ENCODE measurements at places on chromosomes 12 and 14. TPM values are rescaled to one million over a fixed set of nuclear protein-coding genes. Genes with fewer than 3 reads are reported as not detected.

The L3HYPDH gene
- 31.4 TPM for total RNA-seq

The ENDOU gene
- total RNA-seq = 1.7 TPM

The PLXNC1 gene
- total RNA-seq = 7.5 TPM

- no peak overlapping the region for H3K27ac ChIP-seq
- no peak overlapping the region for H3K4me3 ChIP-seq
- no peak for DNase-seq
- H3K4me1 ChIP-seq = no peaks in the 10 kb centered on the region
- H3K36me3 ChIP-seq = no peaks in the 10 kb centered on the region
These were observed 49.9 kb downstream of the ALX1 start for GRCh38 chr12:85329913-85330312.

DNA sequence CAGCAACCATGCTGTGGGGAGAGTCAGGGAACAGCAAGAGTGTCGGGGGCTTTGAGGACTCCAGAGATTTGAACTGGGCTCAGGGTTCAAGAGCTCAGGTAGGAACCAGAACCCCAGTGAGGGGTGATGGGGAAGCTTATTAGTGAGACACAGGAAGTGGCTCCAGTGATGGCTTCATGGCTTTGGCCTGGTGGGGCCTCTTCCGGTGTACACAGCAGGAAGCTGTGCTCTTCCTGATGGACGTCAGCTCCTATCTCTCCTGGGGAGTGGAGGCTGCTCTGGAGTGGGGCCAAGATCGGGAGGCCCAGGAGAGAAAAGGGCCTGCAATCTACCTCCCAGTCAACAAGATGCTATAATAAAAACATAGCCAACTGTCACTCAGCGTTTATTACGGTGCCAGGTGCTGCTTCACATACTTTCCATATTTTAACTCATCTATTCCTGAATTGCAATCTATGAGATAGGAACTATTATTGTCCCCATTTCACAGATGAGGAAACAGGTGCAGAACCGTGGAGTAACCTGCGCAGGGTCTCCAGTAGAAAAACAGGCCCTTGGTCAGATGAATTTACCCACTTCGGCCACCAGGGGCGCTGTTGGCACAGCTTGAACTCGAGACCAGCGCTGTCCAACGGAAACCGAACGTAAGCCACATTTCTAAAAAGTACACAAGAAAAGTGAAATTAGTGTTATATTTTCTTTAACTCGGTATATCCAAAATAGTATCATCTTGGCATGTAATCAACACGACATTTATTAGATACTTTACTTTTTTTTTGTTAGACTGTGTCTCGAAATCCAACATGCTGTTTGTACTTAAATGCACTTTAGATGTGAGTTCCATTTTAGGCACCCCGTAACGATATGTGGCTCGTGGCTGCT is 63.6 kb upstream of the DLK1 start:
- H3K27ac ChIP-seq = no peak overlapping the region
- peak; percentile 87 for DNase-seq
- H3K27me3 ChIP-seq = no peaks in the 10 kb centered on the region
- H3K4me3 ChIP-seq = no peak overlapping the region

DNA sequence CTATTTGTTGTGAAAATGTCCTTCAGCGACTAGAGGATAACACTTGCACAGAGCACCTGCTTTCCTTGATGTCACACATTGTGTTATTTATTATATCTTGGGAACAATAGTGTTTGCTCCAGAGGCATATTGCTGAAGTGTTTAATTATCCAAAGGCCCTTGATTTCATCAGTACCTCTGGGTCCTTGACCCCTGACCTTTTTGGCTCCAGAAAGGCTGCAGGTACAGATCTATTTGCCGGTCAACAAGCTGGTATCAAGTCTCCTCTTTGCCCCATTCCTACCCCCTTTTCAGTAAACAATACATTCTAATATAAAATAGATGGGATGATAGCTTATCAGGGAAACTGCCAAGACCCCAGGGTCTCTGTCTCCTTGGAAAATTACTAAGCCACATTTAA is 206.8 kb downstream of the DACT1 start:
- no peaks in the 10 kb centered on the region for H3K36me3 ChIP-seq
- no peaks in the 10 kb centered on the region for H3K27me3 ChIP-seq
- H3K4me3 ChIP-seq = no peak overlapping the region
- H3K4me1 ChIP-seq = peaks cover 3% of the 10 kb centered on the region
- DNase-seq = no peak
- no peak overlapping the region for H3K27ac ChIP-seq

GRCh38 chr12:121423682-121424623 is 24.0 kb downstream of the RNF34 start:
- H3K4me3 ChIP-seq = no peak overlapping the region
- no peaks in the 10 kb centered on the region for H3K4me1 ChIP-seq
- H3K36me3 ChIP-seq = peaks cover 9% of the 10 kb centered on the region
- no peak for DNase-seq

DNA sequence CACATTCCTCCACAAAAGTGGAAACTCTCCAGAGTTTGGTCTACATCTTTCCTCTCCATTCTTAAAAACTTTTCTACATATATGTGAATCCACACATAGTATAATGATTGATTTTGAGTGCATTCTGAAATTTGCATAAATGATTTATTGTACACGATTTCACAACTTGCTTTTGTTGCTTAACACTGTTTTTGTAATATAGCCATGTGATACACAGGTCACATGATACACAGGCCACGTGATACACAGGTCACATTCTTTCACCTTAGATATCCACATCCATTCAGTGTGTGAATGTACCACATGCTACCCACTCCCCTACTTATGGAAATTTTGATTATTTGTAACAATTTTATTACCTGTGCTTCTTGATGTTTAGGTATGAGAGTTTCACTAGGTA is 319.1 kb downstream of the ZFP36L1 start:
- no peak overlapping the region for H3K4me3 ChIP-seq
- H3K27ac ChIP-seq = no peak overlapping the region
- no peak for DNase-seq
- H3K36me3 ChIP-seq = no peaks in the 10 kb centered on the region
- no peaks in the 10 kb centered on the region for H3K4me1 ChIP-seq

Measured in aorta (tissue), 5 donors.